ENCODE measurements at places on chromosomes 7 and 10.

- DNase-seq: no peak
Observed at GRCh38 chr10:124351481-124352220, 67.1 kb downstream of the OAT start.

DNA sequence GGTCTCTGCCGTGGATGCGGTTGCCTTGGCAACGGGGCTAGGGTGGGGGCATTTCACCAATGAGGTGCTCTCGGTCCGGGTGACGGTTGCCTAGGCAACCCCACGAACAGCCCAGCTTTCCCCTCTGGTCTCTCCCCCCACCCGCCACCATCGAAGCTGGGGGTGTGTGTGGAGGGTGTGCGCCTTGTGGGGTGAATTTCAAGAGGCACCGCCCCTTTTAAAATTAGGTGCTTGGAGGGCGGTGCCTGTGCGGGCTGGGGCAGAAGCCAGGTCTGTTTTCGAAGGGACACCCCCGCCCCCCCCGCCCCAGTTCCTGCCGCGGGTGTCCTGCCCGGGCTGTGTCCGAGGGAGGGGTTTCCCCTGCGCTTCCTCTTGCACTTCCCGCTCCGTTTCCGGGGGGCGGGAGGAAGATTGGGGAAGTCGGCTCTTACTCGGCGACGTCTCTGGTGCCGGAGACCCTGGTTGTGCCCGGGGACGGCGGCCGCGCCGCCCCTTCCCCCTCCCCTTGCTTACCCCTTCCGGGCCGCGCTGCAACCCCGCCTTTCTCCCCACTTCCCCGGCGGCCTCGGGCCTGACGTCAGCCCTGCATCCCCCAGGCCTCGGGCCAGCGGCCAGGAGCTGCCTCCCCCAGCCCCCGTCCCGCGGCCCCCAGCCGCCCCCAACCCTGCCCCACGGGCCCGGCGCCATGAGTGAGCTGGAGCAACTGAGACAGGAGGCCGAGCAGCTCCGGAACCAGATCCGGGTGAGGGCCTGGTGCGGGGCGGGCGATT, 2.2 kb downstream of the GNB2 start:
- DNase-seq: no peak

- DNase-seq: no peak
Observed at GRCh38 chr10:84356928-84357327, 28.5 kb downstream of the CCSER2 start.

- no peak for DNase-seq
Observed at GRCh38 chr10:42646214-42646613, 7.8 kb upstream of the ZNF33B start.

DNA sequence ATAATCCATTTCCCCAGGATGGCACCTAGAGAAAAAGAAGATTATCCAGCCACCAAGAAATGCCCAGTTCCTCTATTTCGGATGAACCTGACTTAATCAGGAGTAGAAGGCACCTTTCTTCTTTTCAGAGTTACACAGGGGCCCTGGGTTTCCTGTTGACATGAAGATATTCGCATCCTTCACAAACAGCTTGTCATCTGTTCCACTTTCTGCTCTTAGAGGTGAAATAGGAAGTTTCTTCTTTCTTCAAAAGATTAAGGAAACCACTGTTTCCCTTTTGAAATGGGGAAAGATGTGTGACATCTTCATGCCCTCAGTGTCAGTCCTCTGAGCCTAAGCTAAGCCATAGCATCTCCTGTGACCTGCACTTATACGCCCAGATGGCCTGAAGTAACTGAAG, 39.1 kb upstream of the RAB18 start:
- DNase-seq: no peak

- DNase-seq: no peak
Observed at GRCh38 chr10:71868192-71868697, 17.2 kb upstream of the PSAP start.

- no peak for DNase-seq
Observed at GRCh38 chr10:50309342-50309741, 58.0 kb upstream of the ASAH2 start.

- DNase-seq: no peak
Observed at GRCh38 chr10:17665747-17666146, 21.8 kb downstream of the STAM start.

DNA sequence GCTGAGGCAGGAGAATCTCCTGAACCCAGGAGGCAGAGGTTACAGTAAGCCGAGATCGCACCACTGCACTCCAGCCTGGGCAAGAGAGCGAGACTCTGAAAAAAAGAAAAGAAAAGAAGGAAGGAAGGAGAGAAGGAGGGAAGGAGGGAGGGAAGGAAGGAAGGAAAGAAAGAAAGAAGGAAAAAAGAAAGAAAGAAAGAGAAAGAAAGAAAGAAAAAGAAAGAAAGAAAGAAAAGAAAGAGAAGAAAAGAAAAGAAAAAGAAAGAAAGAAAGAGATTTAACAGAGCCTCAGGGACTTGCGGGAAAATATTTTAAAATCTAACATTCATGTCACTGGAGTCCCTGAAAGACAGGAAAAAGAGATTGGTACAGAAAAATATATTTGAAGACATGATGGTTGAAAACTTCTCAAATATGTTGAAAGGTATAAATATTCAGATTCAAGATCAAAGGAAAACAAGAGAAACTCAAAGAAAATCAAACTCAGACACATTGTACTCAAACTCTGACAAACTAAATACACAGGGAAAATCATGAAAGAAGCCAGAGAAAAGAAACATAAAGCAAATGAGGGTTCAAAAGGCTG, 25.3 kb upstream of the DNAAF5 start:
- DNase-seq: no peak

DNA sequence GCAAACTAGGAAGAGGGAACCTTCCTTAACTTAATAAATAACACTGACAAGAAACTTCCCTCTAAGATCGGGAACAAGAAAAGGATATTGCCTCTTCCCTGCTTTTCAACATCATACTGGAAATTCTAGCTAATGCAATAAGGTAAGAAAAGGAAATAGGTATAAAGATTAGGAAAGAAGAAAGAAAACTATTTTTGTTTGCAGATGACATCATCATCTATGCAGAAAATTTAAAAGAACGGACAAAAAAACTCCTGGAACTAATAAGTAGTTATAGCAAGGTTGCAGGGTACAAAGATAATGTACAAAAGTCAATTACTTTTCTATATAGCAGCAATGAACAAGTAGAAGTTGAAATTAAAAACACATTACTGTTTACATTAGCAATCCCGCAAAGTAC, 164.8 kb downstream of the WDR11 start:
- DNase-seq: no peak

- DNase-seq: no peak
Observed at GRCh38 chr10:34177445-34177844, 637.7 kb downstream of the PARD3 start.

DNA sequence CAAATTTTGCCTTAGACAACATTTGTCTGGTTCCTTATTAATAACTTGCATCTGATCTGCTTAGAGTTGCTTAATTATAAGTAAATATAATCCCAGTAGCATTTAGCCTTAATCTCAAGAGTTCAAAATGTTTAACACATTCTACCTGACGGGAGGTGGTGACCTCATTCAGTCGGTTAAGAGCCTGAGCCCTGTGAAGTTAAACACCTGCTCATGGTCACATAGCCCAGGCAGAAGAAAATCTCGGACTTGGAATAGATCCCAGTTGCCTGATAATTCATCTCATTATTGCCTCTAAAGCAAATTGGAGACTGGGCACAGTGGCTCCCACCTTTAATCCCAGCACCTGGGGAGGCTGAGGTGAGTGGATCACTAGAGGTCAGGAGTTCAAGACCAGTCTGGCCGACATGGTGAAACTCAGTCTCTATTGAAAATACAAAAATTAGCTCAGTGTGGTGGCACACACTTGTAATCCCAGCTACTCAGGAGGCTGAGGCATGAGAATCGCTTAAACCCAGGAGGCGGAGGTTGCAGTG, 18.6 kb upstream of the ASCC1 start:
- DNase-seq: no peak

DNA sequence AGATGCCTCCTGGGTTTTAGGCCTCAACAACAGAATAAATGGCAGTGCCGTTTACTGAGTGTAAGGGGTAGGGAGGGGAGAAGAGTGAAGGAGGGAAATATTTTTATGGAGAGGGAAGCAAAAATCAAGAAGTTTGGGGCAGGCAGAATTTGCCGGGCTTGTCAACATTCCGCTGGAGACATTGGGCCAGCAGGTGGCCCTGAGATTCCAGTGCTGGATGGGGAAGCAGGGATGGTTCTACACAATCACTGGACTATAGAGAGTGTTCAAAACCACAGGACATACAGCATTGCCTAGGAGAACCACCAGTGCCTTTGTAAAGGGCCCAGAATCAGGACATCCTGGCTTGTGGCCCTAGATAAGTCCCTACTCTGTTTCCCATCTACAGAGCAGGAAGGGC, 598.6 kb upstream of the MGMT start:
- no peak for DNase-seq

DNA sequence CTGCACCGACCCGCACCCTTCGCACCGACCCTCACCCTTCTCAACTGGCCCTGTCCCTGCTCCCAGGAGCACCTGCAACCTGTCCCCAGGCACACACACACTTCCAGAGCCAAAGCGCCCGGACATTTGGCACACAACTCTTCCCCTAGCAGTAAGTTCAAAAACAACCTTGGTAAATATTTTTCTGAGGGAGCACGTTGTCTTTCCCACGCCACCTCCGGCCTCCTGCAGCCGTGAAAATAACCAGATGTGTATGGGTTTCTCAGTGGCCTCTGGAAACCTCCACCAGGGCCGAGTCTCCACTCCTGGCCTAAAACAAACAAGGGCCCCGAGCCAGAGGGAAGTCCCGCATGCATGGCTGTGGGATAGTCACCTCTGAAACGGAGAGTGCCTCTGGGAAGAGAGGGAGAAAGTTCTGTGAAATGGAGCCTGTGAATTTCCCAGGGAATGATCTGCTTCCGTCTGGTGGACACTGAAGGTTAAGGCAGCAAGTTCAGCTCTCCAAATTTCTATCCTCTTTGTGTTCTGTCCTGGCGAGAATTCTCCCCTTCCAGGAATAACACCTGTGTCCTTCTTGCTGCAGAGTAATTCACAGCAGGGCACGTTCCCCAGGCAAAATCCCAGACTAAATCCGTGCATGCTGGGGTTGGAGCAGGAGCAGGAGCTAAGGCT, 15.8 kb downstream of the PODXL start:
- DNase-seq: no peak

DNA sequence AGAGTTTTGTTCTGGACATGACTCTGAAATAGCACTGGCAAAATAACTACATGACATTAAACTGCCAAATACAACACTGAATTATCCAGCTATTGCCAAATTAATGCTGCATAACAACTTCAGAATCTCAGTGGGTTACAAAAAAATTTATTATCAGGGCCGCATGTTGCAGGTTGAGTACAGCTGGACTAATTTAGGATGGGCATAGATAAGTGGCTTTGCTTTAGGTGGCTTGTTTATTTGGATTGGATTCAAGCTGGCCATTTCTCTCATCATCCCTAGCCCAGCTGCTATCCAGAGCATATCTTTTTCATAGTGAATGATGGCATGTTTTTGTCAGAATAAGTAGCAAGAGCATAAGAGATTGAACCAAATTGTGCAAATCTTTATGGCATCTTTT, 1277.1 kb downstream of the REEP3 start:
- no peak for DNase-seq

- DNase-seq: no peak
Observed at GRCh38 chr10:15305161-15305560, 65.9 kb downstream of the FAM171A1 start.

- DNase-seq: no peak
Observed at GRCh38 chr7:69624435-69625230, 26.4 kb downstream of the AUTS2 start.

- no peak for DNase-seq
Observed at GRCh38 chr10:97764519-97764931, 7.3 kb downstream of the SFRP5 start.

- no peak for DNase-seq
Observed at GRCh38 chr7:30074422-30075030, 46.3 kb downstream of the PLEKHA8 start.

DNA sequence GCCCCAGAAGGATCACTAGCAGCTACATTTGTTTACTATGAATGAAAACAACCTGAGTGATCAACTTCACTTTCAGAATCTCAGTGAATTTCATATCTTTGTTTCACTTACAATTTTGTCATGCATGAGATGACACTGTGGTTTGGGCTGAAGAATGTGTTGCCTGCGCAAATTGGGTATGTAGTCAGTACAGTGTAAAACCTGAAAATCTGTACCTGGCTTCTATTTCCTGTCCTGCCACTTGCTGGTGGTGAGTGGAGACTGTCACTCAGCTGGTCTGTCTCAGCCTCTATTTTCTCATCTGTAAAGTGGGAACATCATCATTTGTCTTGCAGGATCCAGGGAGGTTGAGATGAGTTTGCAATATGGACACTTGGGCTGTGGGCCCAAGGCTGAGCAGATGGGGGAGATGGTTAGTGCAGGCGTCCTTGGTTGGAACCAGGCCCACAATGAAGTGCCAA, 118.0 kb downstream of the WDFY4 start:
- no peak for DNase-seq

GRCh38 chr7:132745510-132745909, 169.2 kb upstream of the PLXNA4 start:
- no peak for DNase-seq

GRCh38 chr10:93580828-93581227, 14.4 kb downstream of the FFAR4 start:
- DNase-seq: no peak

- no peak for DNase-seq
Observed at GRCh38 chr7:128770233-128770632, 5.4 kb downstream of the OPN1SW start.

GRCh38 chr10:127275793-127276450, 79.5 kb upstream of the INSYN2A start:
- DNase-seq: no peak

GRCh38 chr10:12631787-12632562, 282.6 kb downstream of the CAMK1D start:
- DNase-seq: peak; percentile 6

DNA sequence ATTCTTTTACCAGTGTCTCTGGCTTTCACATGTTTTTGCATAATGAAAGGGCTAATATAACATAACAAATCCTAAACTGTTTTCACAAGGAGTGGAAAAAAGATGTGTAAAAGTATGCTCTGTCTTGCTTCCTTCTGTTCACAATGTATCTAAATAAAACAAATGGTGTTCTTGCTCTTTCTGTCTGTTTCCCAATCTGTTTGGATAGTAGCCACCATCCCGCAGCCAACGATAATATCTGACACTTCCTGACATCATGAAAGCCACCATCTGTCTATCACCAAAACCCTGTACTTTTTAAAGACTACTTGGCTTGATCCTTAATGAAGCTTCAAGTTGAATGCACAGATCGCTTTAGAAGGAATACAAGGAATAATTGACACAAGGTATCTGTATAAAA, 246.2 kb downstream of the ETV1 start:
- no peak for DNase-seq

- no peak for DNase-seq
Observed at GRCh38 chr7:131164025-131164925, 163.4 kb upstream of the MKLN1 start.

- DNase-seq: no peak
Observed at GRCh38 chr10:91552274-91553095, 80.4 kb downstream of the PPP1R3C start.

All from NCI-H187 (cell line).